Activated CD4-positive, alpha-beta memory T cell treated with anti-CD3 and anti-CD28 coated beads for 36 hours (primary cell): ENCODE measurements at places on chromosomes 3 and 15. TPM values are rescaled to one million over a fixed set of nuclear protein-coding genes. Genes with fewer than 3 reads are reported as not detected.

DNA sequence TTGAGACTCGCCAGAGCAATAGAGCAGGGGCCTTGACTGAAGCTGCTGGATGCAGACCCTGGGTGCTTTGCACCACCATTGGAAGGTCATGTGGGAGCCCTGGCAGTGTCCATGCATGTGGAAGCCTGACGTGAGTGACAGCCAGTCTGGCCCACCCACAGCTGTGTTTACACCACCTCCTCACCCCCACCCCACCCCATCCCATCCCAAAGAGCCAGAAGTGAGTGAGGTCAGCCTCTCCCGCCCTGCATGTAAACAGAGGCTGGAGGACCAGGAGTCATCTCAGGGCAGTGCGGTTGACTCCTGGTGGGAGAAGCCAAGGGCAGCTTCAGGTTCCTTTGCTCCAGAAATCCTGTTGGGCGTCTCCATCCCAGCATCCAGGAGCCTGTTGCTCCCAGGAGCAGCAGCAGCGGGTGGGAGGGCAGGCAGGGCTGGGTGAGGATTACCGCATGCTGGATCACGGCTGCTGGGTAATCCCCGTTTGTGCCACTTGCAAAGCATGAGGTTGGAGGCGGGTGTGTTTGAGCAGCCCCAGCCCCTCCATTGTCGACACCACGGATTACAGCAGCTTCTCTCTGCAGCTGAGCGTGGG, 44.6 kb downstream of the CORO2B start:
- no peaks in the 10 kb centered on the region for H3K4me1 ChIP-seq
- DNase-seq, result no peak
- H3K27me3 ChIP-seq, result peaks cover 13% of the 10 kb centered on the region
- no peak overlapping the region for H3K4me3 ChIP-seq
- H3K36me3 ChIP-seq, result no peaks in the 10 kb centered on the region

- H3K27ac ChIP-seq, result no peak overlapping the region
- peaks cover 30% of the 10 kb centered on the region for H3K4me1 ChIP-seq
- peaks cover 22% of the 10 kb centered on the region for H3K36me3 ChIP-seq
- no peak overlapping the region for H3K4me3 ChIP-seq
- H3K27me3 ChIP-seq, result no peaks in the 10 kb centered on the region
Observed at GRCh38 chr15:56957812-56958406, 39.5 kb downstream of the TCF12 start.

SLC12A1 gene
- not detected for total RNA-seq

CIB1 gene
- total RNA-seq, result 162 TPM

- H3K4me3 ChIP-seq, result no peak overlapping the region
- H3K27ac ChIP-seq, result no peak overlapping the region
- no peak for DNase-seq
- no peaks in the 10 kb centered on the region for H3K4me1 ChIP-seq
- no peaks in the 10 kb centered on the region for H3K27me3 ChIP-seq
- H3K36me3 ChIP-seq, result no peaks in the 10 kb centered on the region
Observed at GRCh38 chr3:22414239-22414638, 663.2 kb upstream of the ZNF385D start.

GRCh38 chr3:84165328-84165727, 793.5 kb upstream of the CADM2 start:
- H3K27me3 ChIP-seq, result no peaks in the 10 kb centered on the region
- H3K27ac ChIP-seq, result no peak overlapping the region
- no peak overlapping the region for H3K4me3 ChIP-seq
- no peak for DNase-seq

GRCh38 chr15:78734451-78735064, 76.7 kb downstream of the ADAMTS7 start:
- no peak overlapping the region for H3K27ac ChIP-seq
- H3K27me3 ChIP-seq, result peaks cover 8% of the 10 kb centered on the region
- H3K4me1 ChIP-seq, result no peaks in the 10 kb centered on the region
- H3K4me3 ChIP-seq, result no peak overlapping the region

EIF4E3 gene
- 36.7 TPM for total RNA-seq

DNA sequence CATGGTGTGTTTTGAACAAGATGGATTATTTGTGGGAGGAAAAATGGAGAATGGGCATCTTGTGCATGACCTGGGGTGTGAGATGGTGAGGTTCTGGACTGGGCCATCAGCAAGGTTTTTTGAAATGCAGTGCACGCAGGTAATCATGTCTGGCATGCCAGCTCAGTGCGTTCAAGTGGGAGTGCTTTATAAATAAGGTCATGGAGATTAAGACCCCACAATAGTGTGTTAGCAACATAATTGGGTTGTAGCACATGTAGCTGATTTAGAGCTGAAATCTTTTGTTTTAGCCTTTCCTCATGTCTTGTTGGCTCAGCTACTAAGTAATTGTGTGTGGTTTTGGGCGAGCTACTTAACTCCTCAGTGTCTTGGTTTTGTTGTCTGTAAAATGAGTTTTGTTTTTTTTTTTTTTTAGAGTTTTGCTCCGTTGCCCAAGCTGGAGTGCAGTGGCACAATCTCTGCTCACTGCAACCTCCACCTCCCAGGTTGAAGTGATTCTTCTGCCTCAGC, 3.9 kb upstream of the CACNA1D start:
- H3K4me3 ChIP-seq, result no peak overlapping the region
- no peak overlapping the region for H3K27ac ChIP-seq
- peaks cover 25% of the 10 kb centered on the region for H3K27me3 ChIP-seq
- H3K36me3 ChIP-seq, result no peaks in the 10 kb centered on the region

AP3B2 gene
- total RNA-seq, result not detected

GRCh38 chr3:131393051-131393450, 11.5 kb downstream of the NUDT16 start:
- DNase-seq, result no peak
- no peak overlapping the region for H3K4me3 ChIP-seq
- H3K27me3 ChIP-seq, result no peaks in the 10 kb centered on the region
- H3K36me3 ChIP-seq, result no peaks in the 10 kb centered on the region
- no peaks in the 10 kb centered on the region for H3K4me1 ChIP-seq
- no peak overlapping the region for H3K27ac ChIP-seq

DNA sequence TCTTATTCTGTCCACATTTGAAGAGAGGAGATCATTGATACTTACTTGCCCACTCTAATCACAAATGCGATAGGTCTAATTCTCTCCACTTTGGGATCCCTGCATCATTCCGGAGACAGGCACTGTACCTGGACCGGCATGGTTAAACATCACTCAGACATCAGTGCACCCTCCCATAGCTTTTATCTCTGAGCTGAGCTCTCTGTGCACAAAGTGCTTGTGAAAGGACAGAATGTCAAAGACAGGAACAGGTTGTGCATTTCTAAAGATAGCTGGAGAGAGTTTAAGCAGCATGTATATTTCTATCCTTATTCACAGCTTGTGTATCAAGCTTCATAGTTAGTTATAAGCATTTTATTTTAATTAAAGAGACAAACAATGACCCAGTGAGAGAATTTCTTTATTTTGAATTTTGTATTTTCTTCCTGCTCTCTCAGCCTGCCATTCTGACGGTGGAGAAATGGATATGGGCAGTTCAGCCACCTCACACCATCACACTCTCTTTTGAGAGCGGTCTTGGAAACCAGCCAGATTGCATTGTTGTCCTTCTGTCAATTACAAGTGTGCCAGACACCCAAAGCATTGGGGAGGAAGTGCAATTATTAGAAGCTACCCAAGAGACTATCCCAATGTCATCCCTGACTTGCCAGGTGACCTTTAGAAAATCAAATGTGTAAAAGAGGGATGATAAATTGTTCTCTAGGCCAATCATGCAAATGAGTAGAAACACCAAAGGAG, 65.2 kb upstream of the CHL1 start:
- H3K4me3 ChIP-seq, result no peak overlapping the region
- H3K27me3 ChIP-seq, result no peaks in the 10 kb centered on the region
- H3K4me1 ChIP-seq, result no peaks in the 10 kb centered on the region
- H3K27ac ChIP-seq, result no peak overlapping the region
- DNase-seq, result no peak
- no peaks in the 10 kb centered on the region for H3K36me3 ChIP-seq

DNA sequence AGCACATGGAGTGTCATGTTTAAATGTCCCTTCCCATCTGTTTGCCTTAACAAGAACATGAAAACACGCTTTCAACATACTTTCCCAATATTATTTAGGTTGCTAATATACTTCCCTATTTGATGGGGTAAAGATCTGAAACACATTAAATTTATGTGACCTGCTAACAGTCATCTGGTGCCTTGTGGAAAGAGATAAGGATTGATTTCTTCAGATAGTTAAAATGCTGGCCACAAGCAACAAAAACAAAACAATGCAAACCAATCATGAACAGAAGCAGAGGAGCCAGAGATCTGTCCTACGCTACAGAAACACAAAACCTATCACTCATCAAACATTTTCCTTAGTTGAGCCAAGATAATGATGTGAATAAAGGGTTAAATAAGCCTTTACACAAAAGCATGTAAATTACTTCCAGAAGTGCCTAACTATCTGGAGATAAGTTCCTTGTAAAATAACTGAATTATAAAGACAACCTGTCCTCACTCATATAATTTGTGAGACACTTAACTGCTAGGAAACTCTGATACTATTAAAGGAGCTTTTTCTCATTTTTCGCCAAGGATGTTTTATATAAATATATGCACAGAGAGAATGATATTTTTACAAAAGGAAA, 109.9 kb downstream of the NSUN3 start:
- H3K4me1 ChIP-seq, result no peaks in the 10 kb centered on the region
- no peak overlapping the region for H3K4me3 ChIP-seq
- no peak overlapping the region for H3K27ac ChIP-seq
- no peaks in the 10 kb centered on the region for H3K27me3 ChIP-seq
- DNase-seq, result no peak
